ENCODE measurements at places on chromosomes 7 and 10.

DNA sequence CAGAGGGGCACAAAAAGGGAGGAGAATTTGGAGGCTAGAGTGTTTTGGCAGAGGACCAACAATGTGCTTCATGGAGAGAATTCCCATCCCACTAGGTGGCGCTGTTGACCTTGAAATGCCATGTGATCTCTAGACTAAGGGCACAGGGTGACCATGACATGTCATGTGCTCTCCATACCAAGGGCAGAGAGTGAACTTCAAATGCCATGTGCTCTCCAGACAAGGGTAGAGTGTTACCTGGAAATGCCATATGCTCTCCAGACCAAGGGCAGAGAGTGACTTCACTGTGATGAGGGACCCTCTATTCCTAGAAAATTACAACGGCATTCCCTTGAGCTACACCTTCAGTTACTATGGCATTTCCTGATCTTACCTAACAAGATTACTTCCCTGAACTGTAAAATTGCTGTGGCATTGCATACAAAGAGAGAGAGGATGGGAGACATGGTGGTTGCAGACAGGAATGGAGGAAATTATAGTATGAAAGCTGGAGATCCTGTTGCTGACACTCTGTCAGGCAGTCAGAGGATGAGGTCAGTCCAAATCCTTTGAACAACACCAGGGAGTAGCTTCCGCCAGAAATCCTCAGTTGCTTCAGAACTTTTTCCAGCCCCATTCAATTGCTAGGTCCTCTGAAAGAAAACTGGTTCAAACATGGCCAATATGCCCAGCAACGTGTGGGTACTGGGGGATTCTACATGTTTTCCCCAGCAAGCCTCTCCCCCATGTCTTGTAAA lies 60.9 kb upstream of the ACSM6 start:
- DNase-seq, result peak; percentile 70

GRCh38 chr7:70634610-70635068 lies 497.3 kb upstream of the GALNT17 start:
- DNase-seq, result no peak

- no peak for DNase-seq
These were observed 503 bp downstream of the CROT start for GRCh38 chr7:87345962-87346371.

- no peak for DNase-seq
These were observed 11.3 kb upstream of the PHYH start for GRCh38 chr10:13311177-13311575.

DNA sequence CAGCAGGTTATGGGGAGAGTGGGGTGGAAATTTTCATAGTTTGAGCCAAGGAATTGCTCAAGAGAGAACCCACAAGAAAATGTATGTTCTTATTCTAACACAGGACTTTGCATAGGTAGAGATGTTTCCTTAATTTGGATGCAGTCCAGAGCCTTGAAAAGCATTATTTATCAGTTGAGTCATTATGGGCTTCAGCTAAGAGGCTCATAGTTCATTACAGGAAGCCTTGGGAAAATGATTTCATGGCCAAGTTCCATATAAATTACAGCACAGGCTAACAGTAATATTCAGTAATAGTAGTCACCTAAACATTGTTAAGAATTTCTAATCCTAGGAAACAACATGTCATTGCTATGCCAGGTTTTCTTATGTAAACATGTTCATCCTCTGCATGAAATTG lies 131.1 kb upstream of the PTPRZ1 start:
- no peak for DNase-seq

- DNase-seq, result no peak
These were observed 57.8 kb downstream of the GAD2 start for GRCh38 chr10:26274391-26274790.

DNA sequence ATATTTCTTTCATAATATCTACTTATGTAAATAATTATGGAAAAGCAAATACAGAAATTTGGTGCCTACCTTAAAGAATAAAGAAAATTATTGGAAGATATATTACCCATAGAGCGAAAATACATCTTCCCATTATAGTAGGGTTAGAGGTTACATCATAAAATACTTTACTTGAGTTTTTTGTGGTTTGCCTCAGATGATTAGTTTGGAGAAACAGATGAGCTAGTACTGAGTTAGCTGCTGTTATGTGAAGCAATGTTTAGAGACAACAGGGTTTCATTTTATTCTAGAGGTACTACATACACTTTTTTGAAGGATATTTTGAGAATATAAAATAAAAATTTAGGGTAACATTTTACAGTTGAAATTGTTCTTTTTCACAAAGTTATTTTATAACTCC lies 2.9 kb upstream of the MLLT10 start:
- DNase-seq, result no peak

DNA sequence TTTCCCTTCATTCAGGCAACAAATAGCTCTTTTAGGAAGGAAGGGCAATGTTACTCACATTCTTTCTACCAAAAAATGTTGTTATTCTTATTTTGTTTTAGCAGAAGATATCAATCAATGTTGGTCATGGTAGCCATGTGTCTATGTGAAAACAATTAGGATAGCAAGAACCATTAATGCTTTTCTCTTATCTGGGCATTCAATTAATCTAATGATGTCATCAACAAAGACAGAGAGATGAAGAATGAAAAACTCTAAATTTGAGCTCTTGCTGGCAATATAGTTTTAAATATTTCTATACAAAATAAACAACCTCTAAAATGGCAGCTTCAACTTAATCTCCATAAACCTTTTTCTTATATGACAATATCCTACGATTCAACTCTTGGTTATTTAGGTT lies 353.7 kb upstream of the ANKRD30A start:
- DNase-seq, result no peak

DNA sequence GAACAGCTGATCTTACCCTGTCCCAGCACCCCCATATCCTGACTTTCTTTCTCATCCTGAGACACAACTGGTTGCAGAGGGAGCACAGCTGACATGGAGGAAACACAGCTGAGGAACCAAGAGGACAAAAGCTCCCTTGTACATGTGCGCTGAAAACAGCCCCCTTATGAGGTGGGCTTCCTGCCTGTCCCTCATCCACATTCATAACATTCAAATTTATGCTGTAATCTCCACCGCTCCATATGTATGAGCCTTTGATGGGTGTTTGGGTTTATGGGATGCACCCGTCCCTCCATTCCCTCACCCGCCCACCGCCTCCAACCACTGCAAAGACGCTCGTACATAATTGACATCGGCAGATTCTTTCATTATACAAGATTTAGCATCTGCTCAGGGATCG lies 49.6 kb upstream of the BTRC start:
- DNase-seq, result no peak

DNA sequence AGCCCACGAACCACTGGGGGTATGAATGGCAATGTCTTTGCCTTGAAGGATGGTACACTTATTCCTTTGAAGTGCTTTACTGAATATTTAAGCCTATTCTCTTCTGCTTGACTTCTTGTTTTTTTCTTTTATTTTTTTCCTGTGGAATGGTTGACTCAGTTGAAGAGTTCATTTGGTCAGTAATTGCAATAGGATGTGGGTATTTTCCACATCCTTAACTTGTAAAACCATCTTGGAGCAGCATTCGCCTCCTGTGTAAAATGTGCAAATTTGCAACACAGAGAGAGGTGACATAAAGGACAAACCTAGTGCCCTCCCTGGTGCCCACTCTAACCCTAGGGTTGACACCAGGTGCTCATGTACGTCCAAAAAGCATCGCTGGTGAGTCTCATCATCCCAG lies 347.0 kb downstream of the GATA3 start:
- no peak for DNase-seq

DNA sequence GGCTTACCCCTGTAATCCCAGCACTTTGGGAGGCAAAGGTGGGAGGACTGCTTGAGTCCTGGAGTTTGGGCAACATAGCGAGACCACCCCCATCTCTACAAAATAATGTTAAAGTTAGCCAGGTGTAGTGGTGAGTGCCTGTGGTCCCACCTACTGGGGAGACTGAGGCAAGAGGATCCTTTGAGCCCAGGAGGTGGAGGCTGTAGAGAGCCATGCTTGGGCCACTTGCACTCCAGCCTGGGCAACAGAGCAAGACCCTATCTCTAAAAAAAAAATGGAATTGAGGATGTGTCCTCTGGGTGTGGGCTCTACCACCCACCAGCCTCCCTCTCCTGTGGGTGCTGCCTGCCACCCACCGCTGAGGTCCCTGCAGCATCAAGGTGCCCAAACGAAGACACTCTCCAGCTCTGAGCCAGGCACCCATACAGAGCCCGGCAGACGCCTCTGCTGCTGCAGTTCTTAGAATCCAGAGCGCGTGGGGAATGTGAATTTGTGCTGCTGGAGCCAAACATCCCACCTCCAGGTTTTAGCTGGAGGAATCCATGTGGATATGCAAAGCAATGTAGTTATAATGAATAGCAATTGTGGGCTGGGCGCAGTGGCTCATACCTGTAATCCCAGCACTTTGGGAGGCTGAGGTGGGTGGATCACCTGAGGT lies 176.0 kb upstream of the TNRC18 start:
- no peak for DNase-seq

DNA sequence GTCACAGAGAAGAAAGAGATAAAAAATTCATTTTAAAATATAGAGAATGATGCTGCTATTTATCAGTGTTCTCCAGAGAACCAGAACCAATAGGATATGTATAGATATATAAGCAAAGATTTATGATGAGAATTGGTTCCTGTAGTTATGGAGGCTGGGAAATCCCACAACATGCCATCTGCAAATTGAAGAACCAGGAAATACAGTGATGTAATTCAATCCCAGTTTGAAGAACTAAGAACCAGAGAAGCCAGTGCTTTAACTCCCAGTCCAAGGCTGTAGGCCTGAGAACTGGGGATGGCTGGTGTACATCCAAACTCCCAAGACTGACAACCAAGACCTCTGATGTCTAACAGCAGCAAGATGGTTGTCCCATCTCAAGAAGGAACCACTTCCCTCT lies 192.9 kb upstream of the PLXDC2 start:
- DNase-seq, result no peak

- DNase-seq, result no peak
These were observed 37.5 kb upstream of the EGR2 start for GRCh38 chr10:62853710-62854109.

DNA sequence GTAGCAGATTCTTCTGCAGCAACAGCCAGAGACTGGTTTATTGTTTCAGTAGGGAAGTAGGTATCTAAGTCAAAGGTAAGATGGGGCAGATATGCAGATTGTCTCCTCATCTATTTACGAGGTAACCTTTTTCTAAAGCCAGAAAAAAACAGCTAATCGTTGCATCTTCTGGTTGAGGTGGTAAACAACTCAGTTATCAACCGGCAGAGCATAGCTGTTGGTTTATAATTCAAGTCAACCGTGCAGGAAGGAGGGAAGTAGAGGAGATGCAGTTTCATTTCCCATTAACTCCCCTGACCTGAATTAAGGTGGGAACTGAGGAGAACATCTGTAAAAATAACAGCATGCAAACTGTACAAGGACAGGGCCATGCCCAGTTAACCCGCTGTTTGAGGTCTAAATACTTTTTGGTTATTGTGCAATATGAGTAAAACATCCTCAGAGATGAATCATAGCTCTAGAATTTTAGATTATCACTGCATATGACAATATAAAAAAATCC lies 156.5 kb upstream of the ITGB1 start:
- no peak for DNase-seq

GRCh38 chr7:45580053-45580872 lies 6.1 kb downstream of the ADCY1 start:
- DNase-seq, result no peak

DNA sequence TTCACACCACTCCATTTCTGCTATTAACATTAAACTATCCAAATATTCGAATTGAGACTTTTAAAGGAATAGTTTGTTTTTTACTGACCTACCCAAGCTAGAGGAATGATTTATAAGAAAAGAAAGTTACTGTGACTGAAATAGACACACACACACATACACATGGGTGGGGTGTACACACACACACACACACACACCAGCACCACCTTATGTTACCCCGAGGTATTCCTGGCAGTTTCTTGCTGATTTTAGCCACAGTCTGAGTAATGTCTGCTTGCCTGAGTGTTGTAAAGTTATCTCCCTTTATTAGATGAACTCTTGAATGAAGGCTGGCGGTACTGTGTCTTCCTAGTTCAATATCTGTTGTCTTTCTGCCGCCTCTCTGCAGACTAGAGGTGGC lies 91.3 kb upstream of the PRKG1 start:
- no peak for DNase-seq

DNA sequence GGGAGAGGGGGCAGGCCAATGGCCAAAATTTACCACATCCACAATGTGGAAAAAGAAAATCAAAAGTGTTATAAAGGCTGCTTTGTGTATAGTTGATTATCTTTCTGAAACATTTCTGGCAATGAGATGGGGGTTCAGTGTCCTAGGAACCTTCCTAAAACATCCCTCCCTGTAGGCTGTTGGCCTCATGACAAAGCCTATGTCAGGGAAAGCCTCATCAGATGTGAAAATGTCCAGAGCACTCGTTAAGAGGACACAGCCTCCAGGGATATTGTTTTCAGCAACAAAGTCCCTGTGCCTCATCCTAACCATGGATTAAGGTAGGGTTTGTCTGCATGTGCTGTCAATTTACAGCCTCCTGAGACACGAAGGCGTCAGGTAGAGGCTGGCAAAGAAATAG lies 17.0 kb downstream of the SUN3 start:
- DNase-seq, result no peak

DNA sequence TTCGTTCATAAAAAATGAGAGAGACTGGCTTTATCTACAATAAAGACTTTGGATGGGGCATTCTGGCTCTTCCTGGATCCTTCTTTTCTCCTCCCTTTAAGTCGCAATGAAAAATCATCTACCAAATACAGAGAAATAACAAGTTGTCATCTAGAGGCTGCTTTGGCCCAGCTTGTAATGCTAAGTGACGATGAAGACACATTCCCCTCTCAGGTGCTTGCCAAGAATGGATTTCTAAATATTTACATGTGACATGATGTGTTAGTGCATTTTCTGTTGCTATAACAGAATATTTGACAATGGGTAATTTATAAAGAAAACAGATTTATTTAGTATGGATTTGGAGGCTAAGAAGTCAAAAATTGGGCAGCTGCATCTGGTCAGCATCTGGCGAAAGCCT lies 308.6 kb upstream of the NPVF start:
- no peak for DNase-seq

- no peak for DNase-seq
These were observed 575.2 kb upstream of the MKI67 start for GRCh38 chr10:128701381-128701780.

DNA sequence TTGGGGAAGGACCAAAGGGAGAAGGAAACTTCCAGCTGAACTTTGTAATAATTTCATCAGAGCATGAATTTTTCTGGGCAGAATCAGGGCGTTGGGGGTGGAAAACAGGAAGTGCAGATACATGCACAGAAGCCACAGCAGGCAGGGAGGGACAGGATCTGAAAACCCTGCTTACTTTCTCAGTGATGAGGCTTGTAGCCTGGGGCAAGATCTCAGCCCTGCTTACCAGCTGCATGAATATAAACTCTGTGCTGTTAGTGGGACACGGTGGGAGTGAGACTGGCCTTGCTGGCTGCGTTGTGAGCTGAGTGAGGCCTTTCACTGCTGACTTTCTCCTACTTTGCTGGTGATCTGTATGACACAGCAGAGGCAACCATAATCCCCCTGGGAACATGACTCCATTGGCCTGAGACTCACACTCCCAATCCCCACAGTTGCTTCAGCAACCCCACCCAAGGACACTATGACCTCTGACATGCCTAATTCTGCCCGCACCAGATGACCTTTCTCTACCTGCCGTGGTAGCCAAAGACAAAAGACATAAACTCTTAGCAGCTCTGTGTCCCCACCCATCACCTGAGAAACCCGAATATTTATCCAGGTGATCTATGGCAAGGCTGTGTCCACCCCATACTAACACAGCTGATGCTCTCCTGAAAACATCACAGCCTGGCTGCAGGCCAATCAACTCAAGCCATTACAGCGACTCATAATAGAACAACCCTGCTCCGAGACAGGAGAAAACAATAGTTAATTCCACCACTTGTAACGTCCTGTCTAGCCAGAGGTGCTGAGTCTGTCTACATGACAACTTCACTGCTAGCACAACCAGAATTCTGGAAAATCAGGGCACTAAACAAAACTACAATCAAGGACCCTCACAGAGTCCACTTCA lies 190.7 kb upstream of the CHRM2 start:
- DNase-seq, result no peak
